Activated T-cell treated with anti-CD3 and anti-CD28 coated beads for 1 hour (primary cell): ENCODE measurements at places on chromosomes 3 and 15.
A peak's percentile ranks its signal among the peaks of the same experiment; 100 is the strongest.

DNA sequence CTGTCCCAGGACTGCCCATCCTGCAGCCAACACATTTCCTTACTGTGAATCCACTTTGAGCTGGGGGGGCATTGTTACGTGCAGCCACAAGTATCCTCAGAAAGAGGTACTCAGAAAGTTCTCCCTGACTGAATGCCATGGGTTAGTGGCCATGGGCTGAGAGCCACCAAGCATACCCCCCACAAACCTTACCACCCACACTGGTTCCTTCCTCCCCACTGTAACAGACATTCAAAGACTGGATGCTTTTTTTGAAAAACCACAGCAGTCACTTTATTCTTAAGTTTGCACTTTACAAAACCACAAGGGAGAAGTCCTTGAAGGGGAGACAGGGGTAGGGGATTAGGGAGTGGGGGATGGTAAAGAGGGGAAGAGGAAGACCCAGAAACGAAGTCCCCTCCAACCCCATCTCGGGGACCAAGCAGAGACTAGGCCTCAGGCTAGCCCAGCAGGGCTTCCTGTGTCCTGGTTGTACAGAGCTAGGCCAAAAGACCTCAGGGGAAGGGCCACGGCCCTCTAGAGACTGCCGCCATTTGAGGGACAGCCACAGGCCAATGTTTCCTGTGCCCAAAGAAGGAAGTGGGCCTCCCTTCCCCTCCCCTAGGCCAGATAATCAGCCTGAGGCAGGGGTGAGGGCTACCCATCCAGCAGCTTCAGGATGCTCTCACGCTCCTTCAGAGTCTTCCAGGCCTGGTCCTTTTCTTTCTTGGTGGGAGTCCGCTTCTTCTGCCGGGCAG is 10.1 kb upstream of the CAMK1 start:
- no peak for DNase-seq

- DNase-seq: no peak
These were observed 428.9 kb downstream of the VGLL3 start for GRCh38 chr3:86562090-86562489.

GRCh38 chr3:130705501-130705900 is 41.1 kb downstream of the PIK3R4 start:
- no peak for DNase-seq

GRCh38 chr3:62548528-62549205 is 175.3 kb upstream of the FEZF2 start:
- DNase-seq: no peak

DNA sequence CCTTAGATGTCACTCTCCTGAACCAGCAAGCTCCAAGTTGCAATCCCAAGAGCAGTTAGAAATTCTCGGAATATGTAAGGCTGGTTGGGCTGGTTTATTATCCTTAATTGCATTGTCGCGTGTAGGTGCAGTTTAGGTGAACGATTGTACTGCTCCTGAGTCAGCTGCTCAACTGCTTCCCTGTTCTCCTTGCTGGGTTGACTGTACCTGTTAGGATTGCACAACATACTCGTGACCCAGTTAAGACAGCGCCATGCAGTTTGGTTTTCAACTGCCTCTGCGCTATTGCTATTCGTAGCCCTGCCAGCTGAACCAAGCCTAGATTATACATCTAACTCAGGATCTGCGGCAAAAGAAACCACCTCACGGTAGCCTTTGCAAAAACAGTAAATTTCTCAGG is 41.0 kb downstream of the BCL2L10 start:
- DNase-seq: no peak

- DNase-seq: no peak
These were observed 2.7 kb downstream of the UPK1B start for GRCh38 chr3:119175872-119176756.

GRCh38 chr3:153789380-153789779 is 331.8 kb upstream of the ARHGEF26 start:
- no peak for DNase-seq

GRCh38 chr15:63372753-63373152 is 8.9 kb downstream of the CA12 start:
- no peak for DNase-seq

DNA sequence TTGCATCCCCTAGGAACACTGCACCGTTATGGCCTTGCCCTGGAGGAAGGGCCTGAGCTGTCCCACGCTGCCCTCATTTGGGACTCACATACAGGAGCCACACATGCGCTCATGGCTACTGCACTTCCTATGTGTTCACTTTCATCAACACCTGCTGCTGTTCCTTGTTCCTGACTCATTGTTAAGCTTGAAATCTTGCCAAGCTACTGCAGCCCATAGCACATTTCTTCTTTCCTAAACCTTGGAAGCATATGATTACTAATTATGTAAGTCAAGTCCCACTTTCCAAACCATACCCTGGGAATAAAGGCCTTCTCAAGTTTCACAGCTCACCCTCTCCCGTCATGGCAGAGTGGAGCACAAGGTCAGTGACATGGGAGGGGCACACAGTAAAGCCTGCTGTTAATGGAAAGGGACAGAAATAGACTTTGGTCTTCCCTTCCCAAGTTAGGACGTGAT is 307.9 kb downstream of the CLSTN2 start:
- no peak for DNase-seq

- no peak for DNase-seq
These were observed 4.1 kb downstream of the PLA2G4F start for GRCh38 chr15:42152196-42152920.

DNA sequence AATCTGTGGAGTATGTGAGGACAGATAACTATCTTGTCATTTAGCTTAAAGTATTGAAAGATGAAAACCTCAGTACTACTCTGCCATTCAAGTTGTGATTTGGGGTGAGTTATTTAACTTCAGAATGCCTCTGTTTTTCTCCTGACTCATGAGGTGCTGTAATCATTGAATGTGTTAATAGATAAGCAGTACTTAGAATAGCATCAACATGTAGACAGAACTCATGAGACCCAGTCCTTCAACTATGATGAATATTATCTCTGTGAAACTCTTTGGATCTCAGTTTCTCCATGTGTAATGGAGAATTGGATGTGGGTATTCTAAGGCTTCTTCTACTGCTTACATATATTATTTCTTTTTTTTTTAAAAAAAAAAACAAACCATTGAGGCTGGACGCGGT is 431.4 kb downstream of the GRM7 start:
- DNase-seq: no peak

DNA sequence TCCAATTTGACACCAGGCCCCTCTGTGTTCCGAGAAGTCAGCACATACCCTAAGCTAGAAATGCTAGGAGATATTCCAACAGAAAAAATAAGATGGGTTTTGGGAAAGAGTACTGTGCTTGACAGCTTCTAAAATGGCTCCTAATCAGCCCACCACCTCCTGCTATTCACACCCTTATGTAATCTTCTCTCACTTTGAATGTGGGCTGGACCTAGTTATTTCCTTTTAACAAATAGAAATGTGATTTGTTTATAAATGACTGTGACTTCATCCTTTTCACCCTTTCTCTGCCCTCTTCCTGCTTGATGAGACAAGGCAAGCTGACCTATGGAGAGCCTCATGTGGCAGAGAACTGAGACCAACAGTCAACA is 961.1 kb downstream of the FHIT start:
- no peak for DNase-seq

DNA sequence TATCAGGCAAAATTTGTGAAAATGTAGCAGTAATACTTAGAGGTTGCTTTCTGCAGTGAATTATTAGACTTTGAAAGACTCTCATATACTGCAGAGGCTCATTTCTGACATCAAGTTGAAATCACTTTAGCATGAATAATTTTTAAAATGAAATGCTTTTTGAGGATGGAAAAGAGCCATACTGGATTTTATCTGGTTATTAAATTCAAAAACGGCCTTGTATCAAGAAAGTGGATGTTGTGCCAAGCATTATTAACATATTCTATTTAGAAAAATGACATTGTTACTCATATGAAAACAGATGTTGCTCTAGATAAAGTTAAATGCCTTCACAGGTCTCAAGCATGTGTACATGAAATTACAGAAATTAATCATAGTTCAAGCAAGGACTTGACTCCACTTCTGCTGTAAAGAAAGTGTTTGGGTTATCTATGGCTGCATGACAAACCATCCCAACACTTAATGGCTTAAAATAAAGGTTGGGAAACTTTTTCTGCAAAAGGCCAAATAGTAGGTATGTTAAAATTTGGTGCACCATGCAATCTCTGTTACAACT is 64.5 kb upstream of the ZNF280D start:
- DNase-seq: no peak

GRCh38 chr15:64430000-64430735 is 30.2 kb upstream of the ZNF609 start:
- DNase-seq: peak; percentile 5

- no peak for DNase-seq
These were observed 149.5 kb downstream of the PLCH1 start for GRCh38 chr3:155595371-155595770.

DNA sequence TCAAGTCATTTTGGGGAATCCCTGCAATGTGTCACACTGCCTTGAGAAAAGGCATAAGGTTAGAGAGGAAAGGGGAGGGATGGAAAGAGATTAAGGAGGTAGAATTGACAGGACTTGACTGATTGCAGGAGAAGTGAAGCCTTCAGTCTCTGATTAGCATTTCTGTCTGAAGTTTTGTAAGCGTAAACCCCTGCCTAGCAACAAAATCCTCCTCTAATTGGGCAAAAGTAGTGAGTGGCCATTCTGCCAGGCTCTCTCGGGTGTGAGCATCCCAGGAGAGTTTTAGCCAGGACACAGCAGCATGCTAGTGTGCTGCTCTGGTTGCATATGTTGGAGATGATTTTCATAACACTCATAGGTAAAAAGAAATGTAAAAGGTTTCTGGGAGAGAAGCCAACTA is 117.0 kb upstream of the MRPL3 start:
- DNase-seq: no peak

DNA sequence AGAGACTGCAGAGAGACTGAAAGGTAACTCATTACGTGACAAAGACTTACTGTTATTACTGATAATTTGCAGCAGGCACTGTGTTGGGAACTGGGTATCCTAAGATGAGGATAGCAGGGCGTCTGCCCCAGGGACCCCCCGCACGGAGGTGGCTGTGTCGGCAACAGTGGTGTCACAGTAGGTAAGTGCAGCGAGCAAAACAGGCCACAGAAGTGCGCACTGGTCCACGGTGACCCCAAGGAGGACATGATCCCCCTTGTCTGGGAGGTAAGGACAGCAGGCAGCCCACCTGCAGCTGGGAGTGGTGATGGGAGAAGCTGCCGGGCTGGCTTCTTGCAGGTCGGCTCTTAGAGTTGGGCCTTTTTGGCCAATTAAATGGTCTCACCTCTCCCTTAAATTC is 82.9 kb downstream of the FAM43A start:
- no peak for DNase-seq

GRCh38 chr3:26515351-26515750 is 107.2 kb upstream of the LRRC3B start:
- no peak for DNase-seq

- no peak for DNase-seq
These were observed 8.8 kb downstream of the MAP2K5 start for GRCh38 chr15:67551207-67551743.

GRCh38 chr3:57019057-57019456 is 41.4 kb upstream of the SPATA12 start:
- no peak for DNase-seq

DNA sequence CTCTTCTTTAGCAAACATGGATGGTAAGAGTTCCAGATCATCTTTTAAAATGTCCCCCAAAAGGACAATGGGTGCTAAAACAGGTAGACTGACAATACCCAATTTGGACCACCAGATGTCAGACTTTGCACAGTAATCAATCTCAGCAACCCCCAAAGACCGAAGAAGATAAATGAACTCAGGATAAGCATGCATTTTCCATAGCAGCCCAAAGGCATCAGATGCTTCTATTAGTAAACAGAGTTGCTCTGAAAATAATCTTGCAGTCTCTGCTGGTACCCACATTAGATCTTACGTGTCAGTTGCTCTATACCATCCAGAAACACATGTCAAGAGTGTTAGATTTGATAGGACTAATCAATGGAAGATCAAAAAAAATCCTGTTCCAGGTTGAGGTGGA is 20.6 kb downstream of the MYH15 start:
- DNase-seq: no peak

DNA sequence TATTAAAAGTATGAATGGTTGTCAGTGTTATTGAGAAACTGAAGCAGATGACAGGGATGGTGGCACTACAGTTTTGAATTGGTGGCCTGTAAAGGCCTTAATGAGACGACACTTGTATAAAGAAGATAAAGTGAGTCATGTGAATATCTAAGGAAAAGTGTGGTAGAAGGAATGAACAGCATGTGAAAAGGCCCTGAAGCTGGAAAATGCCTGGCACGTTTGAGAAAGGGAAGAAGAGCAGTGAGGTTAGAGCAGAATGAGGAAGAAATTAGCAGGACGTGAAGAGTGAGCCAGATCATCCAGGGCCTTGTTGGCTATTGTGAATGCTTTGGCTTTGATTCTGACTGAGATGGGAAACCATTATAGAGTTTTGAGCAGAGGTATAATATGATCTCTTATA is 387.6 kb upstream of the DPH6 start:
- no peak for DNase-seq

- no peak for DNase-seq
These were observed 11.4 kb downstream of the RSRC1 start for GRCh38 chr3:158121295-158121694.

DNA sequence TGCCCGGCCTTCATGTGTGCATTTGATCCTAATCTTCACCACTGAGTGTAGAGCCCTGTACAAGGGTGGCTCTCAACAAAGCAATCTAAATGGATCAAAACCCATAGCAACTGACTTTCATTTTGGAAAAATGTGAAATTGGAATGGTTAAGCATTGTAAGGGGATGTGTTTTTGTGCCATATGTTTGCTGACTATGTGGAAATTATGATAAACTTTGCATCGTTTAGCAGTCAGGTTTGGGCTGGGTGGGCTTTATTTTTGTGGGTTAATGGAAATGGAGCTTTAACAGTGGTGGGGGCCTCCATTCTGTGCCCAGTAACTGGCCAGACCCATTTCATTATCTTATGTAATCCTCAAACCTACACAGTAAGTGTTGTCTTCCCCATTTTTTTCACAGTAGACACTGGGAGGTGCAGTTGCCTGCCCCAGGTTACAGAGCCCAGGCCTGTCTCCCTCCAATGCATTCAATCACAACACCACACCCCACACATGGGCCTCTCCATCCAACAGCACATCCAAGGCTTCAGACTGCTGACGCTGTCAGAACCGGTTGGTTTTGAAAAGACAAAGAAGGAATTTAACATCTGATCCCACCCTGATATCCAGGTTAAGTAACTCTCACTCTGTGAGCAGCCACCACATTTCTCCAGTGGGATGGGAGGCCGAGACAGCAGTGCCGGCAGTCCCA is 136.3 kb upstream of the ABHD17C start:
- no peak for DNase-seq
